ENCODE measurements at places on chromosomes 11 and 22.

GRCh38 chr11:12509371-12509770 lies 132.0 kb downstream of the PARVA start:
- DNase-seq, result no peak

GRCh38 chr11:117144477-117145392 lies 648 bp downstream of the PAFAH1B2 start:
- DNase-seq, result peak; percentile 43

GRCh38 chr22:19723232-19723982 lies at the start of gene GP1BB:
Gene GP1BB, plus strand, starts transcription at chr22:19723539. Its CDS starts 31 bp downstream, at chr22:19723570.
- DNase-seq, result no peak

- no peak for DNase-seq
These were observed 88.1 kb downstream of the SBF2 start for GRCh38 chr11:10205928-10206327.

GRCh38 chr11:85167038-85167437 lies 460.1 kb downstream of the DLG2 start:
- no peak for DNase-seq

GRCh38 chr11:94849839-94850238 lies 81.7 kb downstream of the AMOTL1 start:
- no peak for DNase-seq

DNA sequence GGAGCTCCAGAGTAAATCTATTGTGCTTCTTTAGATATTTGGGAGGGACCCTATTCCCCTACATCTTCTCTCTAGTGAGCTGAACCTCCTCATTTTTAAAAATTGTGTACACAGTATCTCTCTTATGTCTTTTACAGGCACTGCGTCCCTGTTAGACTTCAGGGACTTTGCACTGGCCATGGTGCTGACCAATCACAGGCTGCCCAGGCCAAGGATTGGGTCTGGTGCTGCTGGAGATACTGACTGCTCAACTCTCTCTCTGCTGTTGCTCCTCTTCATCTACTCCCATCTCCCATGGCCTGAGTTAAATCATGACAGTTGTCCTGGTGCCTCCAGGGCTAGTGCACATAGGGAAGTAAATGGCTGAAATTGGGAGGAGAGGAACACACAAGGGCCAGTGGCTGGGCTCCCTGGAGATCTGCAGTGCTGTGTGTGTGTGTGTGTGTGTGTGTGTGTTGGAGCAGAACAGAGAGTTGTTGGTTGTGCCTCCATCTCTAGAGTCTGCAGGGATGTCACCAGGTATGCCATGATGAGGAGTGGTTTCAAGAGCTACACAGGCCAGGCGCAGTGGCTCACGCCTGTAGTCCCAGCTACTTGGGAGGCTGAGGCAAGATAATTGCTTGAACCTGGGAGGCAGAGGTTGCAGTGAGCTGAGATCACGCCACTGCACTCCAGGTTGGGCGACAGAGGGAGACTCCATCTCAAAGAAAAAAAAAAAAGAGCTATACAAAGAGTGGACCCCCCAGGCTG lies 155.3 kb downstream of the ST3GAL4 start:
- no peak for DNase-seq

GRCh38 chr11:71223081-71223405 lies 29.3 kb downstream of the SHANK2 start:
- no peak for DNase-seq

DNA sequence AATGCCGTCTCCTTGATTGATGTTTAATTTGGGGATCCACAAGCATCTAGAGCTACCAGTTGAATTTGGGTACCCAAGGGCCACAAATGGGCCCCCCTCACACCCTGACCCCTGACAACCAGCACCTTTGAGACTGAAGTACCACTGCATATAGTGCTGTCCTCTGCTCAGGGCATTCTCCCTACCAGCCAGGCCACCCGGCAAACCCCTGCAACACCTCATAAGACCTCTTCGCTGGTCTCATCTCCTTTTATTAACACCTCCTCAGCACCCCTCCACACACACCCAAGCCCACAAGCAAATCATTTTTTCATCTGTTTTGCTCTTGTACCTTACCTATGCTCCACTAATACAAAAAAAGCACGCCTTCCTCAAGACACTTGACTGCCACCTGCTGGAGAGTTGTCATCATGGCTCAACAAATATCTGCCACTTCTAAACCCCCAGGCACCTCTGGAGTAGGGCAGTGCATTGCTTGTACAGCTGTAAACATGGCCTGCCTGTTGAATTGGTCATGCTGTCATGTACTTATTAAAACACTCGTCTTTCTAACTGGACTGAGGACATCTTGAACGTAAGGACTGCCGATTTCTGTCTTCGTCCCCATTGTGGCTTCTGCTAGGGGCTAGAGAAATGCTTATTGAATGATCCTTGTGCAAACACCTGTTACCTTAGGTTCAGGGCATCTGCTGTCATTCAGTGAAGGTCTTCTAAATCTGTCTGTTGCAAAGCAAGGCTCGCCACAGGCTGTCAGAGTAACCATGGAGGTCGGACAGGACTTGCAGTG lies 66.5 kb downstream of the BMAL1 start:
- peak; percentile 44 for DNase-seq

DNA sequence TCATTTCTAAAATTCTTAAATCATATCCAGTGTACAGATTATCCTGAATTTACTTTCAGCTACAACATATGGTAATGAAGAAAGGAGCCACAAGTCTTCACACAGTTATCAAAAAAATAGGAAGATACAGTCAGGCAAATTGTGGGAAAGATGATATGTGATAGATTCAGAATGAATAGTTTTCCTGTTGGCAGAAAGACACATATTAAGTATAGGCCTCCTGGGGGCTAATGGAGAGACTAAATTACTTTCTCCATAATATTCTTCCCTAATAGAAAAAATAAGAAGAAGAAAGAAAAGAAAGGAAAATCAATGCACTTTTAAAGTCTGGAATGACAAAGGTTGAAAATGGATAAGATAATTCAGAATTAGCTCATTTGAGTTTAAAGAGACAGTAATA lies 2073.5 kb downstream of the LRRC4C start:
- DNase-seq, result no peak

DNA sequence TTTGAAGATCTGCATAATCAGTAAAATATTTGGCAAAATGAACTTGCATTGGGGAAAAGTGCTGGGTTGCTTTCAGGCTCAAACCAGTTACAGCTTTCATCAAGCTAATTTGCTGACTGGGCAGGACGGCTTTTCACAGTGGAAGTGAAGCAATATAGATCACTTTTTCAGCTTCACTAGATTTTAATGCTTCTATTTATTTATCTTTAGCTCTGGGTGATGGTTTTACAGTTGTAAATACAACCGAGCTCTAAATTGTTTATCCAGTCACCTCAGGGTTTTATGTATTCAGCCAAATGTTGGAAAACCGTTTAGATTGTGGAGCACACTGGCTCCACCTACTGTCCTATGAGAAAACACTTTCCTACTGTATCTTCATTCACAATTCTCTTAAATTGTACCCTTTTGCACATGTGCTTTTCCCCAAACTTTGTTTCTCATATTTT lies 58.2 kb downstream of the ACER3 start:
- DNase-seq, result peak; percentile 46

DNA sequence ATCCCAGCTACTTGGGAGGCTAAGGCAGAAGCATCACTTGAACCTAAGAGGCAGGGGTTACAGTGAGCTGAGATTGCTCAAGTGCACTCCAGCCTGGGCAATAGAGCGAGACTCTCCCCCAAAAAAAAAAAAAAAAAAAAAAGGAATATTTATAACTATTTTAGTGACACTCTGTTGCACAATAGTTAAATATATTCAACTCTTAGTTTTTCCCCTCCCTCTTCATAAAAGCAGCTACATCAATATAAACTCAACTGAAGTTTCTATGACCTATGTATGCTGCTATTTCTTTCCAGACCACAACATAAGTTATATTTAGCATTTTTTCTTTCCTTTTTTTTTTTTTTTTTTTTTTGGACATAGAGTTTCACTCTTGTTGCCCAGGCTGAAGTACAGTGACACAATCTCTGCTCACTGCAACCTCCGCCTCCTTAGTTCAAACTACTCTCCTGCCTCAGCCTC lies 19.2 kb downstream of the CELF1 start:
- no peak for DNase-seq

- DNase-seq, result no peak
These were observed 26.8 kb downstream of the TRIM44 start for GRCh38 chr11:35689081-35689996.

DNA sequence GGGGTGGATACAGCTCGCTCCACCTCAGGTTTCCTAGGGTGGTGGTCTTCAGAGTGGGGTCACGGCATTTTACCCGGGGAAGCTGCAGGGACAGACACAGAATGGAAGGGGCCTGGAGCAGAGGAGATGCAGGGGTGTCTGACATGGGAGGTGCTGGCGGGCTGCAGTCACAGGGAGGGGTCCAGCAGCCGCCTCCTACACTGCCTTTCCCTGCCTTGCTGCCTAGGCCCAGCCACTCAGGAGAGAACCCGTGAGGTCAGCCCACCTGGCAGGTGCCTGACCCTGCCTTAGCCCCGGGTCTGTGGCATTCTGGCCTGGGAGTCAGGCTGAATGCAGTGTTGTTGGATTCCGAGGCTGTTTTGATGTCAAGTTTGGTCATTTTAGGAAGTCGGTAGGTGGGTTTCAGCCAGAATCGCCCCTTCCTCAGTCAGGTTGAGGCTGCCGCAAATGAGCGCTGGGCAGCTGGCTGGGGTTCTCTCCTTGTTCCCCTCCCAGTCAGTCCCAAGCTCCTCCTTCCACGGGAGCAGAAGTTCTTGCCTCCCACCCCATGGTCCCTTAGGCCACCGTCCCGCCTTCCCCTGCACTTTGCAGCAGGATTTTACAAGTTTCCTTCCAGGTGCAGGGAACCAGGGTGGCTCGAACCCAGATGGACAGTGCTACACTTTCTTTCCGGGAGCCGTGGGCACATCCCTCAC lies 294.5 kb downstream of the TBC1D22A start:
- DNase-seq, result no peak

- no peak for DNase-seq
These were observed 148.8 kb downstream of the FEZ1 start for GRCh38 chr11:125347261-125347585.

Data from skin of body (tissue), 3 donors.